Stimulated activated CD4-positive, alpha-beta T cell treated with anti-CD3 and anti-CD28 coated beads, TNF-alpha, amount 100 ng/mL, for 1 hour (primary cell): ENCODE measurements at places on chromosomes 6 and 20.

DNA sequence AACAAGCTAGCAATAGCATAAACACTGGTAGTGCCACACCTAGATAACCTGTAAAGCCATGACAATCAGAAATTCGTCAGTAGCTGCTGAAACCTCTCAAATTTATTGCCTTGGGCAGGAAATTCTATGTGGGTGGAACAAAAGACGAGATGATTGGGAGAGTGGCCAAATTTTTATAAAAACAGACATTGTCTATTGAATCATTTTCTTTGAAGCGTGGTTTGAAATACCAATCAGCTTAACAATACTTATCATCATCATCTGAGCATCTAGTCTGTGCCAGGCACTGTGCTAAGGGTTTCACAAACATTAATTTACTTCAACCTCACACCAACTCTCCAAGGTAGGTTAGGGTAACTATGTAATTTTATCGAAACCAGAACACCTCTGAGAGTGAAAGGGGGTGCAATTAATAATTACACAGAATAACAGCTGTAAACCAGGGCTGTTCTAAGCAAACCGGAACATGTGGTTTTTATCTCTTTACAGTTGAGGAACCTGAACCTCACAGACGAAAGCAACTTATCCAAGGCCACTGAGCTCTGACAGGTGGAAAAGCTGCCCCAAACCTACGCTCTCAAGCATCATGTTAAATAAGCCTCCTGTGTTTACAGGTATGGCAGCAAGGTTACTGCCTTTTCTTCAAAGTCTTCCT lies 43.4 kb downstream of the NHSL1 start:
- DNase-seq: no peak

- DNase-seq: no peak
Observed at GRCh38 chr6:39441986-39442385, 119.5 kb upstream of the KCNK16 start.

- no peak for DNase-seq
Observed at GRCh38 chr20:22827916-22828315, 207.2 kb upstream of the SSTR4 start.

GRCh38 chr6:137650720-137651119 lies 156.5 kb upstream of the OLIG3 start:
- no peak for DNase-seq

- no peak for DNase-seq
Observed at GRCh38 chr6:43954311-43955131, 172.7 kb downstream of the MRPL14 start.

GRCh38 chr6:36350681-36351571 lies 14.2 kb upstream of the BNIP5 start:
- no peak for DNase-seq

GRCh38 chr6:73943930-73944652 lies 248.1 kb downstream of the CD109 start:
- DNase-seq: no peak

GRCh38 chr6:154277629-154278017 lies 79.0 kb downstream of the IPCEF1 start:
- no peak for DNase-seq

- DNase-seq: no peak
Observed at GRCh38 chr6:73691512-73691911, 4.5 kb upstream of the CD109 start.

- no peak for DNase-seq
Observed at GRCh38 chr6:139017227-139017626, 11.3 kb upstream of the ABRACL start.

DNA sequence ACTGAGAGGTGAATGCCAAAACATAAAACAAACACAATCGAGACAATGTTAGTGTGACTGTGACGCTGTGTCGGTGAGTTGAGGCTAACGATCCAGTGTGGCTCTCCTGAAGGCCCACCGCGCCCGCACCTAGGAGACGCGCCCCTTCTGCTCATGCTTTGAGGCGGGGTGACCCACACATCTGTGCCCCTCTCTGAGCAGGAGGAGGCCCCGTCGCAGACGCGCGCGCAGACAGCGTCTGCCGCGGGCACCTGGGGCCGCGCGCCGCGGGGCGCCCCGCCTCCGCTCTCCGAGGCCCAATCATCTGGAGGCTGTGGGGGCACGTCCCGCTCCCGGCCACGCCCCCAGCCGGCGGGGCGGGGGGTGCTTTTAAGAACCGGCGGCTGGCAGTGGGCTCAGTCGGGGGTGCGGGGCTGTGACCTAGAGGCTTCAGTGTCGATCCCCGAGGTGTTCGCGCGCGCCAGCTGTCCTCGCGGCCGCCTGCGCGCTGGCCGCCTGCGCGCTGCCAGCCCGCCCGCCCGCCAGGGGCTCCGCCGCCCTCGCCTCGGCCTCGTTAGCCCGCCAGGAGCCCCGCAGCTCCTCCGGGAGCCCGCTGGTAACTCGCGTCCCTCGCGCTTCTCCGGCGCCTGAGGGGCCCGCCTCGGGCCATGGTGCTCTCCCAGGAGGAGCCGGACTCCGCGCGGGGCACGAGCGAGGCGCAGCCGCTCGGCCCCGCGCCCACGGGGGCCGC lies at the start of gene SLC16A10:
TSS of gene SLC16A10 (plus strand) at position 398 of the 730 bp plus-strand sequence. CDS start at position 648, 250 bp downstream.
- DNase-seq: peak; percentile 70

DNA sequence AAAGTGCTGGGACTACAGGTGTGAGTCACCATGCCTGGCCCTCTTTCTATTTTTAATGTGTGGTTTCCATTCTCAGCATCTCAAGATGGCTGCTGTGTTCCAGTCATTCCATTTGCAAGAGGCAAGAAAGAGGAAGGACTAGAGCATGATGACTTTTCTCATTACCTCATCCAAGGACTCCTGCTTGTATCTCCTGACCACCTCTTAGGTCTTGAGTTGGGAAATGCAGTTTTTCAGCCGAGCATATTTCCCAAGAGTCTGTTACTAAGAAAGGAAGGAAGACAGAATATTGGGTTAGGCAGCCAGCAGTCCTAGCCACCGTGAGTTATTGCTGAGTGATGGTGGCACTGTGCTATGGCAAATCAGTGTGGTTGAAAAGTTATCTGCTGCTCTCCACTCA lies 108.4 kb upstream of the INSM1 start:
- DNase-seq: no peak

GRCh38 chr6:34663831-34664255 lies 32.7 kb downstream of the ILRUN start:
- no peak for DNase-seq
